Breast epithelium (tissue), 4 donors: ENCODE measurements at places on chromosomes 7 and 10.

DNA sequence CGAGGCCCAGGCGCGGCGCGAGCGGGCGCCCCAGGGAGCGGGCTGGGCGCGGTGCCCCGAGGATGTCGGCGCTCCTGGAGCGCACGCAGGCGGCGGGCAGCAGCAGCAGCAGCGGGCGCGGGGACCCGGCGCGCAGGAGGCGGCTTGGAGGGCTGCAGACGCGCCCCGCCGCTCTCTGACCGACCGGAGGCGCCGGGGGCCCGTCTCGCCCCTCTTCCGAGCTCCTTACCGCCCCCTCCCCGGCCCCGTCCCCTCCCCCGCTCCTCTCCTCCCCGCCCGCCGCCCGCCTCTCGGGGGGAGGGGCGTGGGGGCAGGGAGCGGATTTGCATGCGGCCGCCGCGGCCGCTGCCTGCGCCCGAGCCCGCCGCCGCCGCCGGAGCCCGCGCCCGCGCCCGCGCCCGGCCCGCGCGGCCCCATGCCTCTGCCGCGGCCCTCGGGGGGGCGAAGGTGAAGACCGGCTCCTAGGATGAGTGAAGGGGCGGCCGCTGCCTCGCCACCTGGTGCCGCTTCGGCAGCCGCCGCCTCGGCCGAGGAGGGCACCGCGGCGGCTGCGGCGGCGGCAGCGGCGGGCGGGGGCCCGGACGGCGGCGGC is at the start of gene NRG3:
Gene NRG3, plus strand, starts transcription at position 320 of the 592 bp plus-strand sequence.
- no peak for DNase-seq

GRCh38 chr7:97623333-97623732 is 108.6 kb upstream of the TAC1 start:
- no peak for DNase-seq

DNA sequence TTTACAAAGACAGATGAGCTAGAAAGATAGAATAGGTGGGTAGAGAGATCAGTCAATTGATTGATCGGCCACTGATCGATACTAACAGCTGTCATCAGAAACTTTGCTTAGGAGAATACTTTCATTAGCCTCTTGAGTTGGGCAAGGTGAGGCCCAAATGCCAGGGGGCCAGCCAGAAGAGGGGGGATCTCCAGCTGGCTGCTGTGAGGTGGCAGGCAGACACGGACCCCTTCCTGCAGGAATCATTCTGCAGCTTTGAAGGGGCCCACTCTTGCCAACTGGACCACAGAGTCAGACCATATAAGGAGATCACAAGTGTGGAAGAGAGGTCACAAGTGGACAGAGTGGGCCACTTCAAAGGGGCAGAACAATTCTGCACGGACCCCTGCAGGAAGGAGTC is 62.9 kb upstream of the DOCK1 start:
- no peak for DNase-seq

- DNase-seq, result no peak
These were observed 4.1 kb downstream of the IMPDH1 start for GRCh38 chr7:128405471-128406313.

- DNase-seq, result no peak
These were observed 23.7 kb downstream of the SRRM3 start for GRCh38 chr7:76225379-76225778.

GRCh38 chr10:44703241-44704155 is 207.6 kb upstream of the TMEM72 start:
- no peak for DNase-seq

- no peak for DNase-seq
These were observed 297.5 kb upstream of the NRP1 start for GRCh38 chr10:33631991-33632390.

- DNase-seq, result no peak
These were observed 28.6 kb downstream of the PON3 start for GRCh38 chr7:95367606-95368005.

DNA sequence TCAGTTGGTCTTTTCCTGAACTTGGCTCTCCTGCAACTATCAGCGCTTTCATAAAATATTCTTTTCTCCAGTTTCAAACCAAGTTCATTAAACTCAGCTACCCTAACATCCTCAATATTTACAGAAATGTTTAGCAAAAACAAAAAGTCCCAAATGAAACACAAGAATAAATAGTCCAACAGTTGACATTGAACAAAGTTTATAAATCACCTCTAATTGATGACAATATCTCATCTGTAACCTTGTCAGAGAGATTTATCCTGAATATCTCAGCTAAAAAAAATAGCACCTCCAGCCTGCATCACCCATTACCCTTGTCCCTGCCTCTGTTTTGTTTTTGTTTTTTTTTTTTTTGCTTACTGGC is 76.1 kb downstream of the ANK3 start:
- DNase-seq, result no peak
